ENCODE measurements at places on chromosomes 3 and 15.

GRCh38 chr3:132348531-132348930 lies 31.3 kb downstream of the ACP3 start:
- DNase-seq, result no peak

GRCh38 chr3:14957925-14958324 lies 10.5 kb downstream of the NR2C2 start:
- DNase-seq, result no peak

DNA sequence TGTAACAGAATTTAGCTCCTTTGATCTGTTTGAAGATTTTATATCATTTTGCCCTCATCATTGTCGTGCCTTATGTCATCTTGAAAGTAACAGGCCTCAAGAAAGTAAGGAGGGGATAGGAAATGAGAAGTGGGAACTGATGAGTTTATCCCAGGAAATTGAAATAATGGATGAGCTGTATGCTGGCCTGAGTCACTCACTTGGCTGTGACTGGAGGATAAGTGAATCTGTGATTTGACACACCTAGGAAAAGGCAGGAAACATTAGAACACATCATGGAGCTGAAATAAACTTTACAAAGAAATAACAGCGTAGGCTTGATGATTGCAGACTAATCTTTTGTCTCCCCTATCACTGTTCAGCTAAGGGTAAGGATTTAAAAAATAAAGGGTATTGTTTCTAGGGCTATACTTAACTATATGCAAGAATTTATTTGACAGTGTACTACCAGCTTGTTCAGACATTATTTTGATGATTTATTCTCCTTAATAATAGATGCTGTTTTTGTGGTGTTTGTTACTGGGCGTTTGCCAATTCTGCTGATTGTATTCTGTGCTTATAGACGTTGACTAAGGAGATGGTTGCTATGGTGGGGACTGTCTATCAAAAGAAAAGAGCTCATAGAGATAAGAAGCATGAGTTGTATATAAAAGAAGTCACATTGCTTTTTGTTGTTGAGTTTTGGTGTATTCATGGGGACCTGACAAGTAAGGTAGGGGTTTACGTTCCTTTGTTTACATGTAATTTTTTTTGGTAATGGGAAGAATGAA lies 105.6 kb upstream of the ROPN1 start:
- no peak for DNase-seq

GRCh38 chr3:149555927-149556326 lies 81.4 kb downstream of the TM4SF4 start:
- no peak for DNase-seq

GRCh38 chr15:59111251-59111650 lies 6.3 kb downstream of the CCNB2 start:
- DNase-seq, result no peak

- DNase-seq, result no peak
These were observed 32.9 kb upstream of the ACAD9 start for GRCh38 chr3:128846486-128846891.

- no peak for DNase-seq
These were observed 70.5 kb upstream of the TSEN2 start for GRCh38 chr3:12413721-12414255.

GRCh38 chr3:71616571-71617021 lies 33.1 kb upstream of the FOXP1 start:
- DNase-seq, result no peak

GRCh38 chr15:56792211-56792610 lies 58.9 kb upstream of the ZNF280D start:
- no peak for DNase-seq

- DNase-seq, result no peak
These were observed 62.8 kb downstream of the CTDSPL start for GRCh38 chr3:37924453-37924852.

DNA sequence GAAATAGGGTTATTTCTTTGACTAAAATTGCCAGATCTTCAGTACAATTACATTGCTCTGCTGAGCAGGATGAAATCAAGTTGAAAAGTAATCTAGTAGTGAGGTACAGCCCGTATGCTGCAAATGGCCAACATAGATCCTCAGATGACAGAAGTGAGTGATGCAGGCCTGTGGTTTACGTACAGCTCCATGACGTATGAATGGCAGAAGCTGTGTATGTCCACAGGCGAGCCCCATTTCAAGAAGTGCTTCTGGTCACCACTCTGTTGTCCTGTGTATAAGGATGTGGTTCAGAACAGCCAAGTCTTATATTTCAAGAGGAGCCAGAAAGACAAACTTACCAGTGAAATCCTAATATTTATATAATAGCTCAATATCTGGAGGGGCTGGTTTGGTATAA lies 9.2 kb downstream of the CD86 start:
- DNase-seq, result no peak

GRCh38 chr3:188170461-188171459 lies 16.8 kb downstream of the LPP start:
- no peak for DNase-seq

DNA sequence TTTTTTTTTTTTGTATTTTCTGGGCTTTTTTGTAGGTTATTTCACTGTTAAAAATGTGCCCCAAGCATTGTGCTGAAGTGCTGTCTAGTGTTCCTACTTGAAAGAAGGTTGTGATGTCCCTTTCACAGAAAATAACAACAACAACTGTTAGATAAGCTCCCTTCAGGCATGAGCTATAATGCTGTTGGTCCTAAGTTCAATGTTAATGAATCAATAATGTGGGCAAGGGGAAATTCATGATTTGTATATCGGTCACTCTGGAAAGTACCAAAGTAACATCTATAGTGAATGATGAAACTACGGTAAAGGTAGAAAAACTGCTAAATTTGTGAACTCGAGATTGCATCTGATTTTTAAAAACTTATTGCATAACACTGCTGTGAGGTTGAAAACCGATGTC lies 539.4 kb downstream of the CADM2 start:
- DNase-seq, result no peak

DNA sequence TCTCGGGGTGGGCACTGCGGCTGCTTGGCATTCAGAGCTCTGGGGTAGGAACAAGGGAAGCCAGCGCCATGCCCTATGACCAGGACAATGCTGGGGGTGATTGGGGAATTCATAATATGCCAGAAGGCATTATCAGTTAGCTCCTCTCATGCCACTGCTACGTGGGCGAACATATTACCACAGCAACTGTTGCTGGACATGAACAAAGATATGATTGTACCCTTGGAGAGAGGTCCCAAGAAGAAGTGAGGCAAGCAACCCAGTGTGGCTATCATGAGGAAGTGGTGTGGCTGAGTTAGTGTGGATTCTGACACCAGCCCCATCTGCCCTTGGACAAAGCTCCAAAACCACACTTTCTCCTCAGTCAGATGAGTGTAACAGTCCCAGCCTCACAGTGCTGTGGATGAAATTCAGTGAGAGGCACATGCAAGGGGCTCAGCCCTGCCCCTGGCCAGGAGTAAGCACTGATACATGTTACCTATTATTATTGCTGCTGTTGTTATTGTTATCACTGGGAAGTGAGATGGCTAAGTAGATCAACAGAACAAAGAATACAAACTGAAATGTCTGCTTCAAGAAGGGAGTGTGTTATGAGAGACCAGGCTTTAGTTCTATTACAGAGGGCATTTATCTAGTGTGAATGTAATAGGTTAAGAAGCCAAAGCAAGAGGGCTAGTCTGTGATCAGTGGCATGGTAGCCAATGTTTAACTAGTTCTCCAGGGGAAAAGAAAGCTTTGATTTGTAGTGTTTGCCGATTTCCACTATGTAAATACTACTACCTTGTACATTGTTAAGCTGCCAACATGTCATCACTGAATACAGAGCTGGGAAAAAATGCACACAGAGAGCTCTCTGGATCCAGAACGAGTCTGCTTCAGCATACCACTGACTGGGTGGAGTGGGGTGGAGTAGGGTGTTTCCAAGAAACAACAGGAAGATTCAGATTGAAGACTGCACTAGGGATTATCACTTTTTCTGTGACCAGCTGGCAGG lies 222.3 kb upstream of the EIF1B start:
- no peak for DNase-seq

- no peak for DNase-seq
These were observed 1.9 kb downstream of the TNIK start for GRCh38 chr3:171458071-171458863.

DNA sequence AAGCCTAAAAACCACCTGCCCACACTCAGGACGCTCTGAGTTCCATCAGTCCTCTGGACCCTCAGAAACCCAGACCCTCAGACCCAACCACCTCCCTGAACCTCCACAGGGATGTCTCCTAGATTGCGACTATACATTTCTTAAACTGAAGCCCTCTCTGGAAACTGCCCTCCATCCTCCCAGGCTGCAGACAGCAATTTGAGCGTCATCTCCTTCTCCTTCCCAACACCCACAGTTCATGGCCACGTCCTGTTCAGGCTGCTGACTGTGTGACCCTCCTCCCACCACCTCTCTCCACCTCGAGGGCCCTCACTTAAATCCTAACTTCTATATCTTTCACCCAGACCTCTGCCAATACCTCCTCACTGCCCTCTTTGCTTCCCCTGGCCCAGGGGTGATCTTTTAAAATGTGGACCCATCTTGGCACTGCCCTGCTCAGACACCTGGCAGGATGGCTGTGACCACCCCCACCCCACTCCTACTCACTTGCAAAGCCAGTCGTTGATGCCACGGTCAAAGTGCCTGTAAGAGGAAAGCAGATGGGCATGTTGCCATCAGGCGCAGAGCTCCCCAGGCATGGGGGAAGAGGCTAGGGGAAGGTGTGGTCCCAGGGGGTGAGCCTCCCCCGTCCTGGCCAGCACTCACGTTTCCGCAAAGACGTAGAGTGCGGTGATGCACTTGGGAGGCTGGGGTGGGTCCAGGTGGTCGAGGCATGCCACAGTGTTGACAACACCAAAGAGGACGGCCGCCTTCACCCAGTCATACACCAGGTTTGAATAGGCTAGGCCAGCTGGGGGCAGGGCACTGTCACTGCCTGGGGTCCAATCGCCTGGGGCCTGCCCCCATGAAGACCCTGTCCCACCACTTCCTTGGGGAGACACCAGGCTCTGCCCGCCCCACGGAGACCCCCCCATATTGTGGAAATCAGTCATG lies 6.0 kb downstream of the HHATL start:
- DNase-seq, result no peak

DNA sequence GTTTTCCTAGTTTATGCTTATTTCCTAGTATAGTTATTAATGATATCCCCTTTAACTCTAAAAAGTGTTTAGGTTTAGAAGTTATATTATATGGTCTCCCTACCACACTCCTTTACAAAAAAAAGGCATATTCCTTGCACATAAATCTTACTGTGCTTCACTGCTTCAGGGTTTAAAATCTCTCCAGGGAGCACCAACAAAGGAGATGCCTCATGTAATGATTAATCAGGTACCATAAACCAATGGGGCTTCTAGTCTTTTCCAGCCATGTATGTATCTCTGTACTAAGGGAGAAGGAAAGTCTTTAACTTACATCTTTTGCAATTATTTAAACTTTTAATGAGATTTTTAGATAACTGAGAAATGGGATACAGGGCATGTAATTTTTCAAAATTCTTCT lies 91.5 kb upstream of the RBMS3 start:
- DNase-seq, result no peak

- no peak for DNase-seq
These were observed 135.8 kb downstream of the LRRK1 start for GRCh38 chr15:101054991-101055390.

- DNase-seq, result peak; percentile 97
These were observed 79.7 kb upstream of the CHD2 start for GRCh38 chr15:92820236-92821021.

- no peak for DNase-seq
These were observed 29.4 kb upstream of the ARID3B start for GRCh38 chr15:74511583-74511982.

DNA sequence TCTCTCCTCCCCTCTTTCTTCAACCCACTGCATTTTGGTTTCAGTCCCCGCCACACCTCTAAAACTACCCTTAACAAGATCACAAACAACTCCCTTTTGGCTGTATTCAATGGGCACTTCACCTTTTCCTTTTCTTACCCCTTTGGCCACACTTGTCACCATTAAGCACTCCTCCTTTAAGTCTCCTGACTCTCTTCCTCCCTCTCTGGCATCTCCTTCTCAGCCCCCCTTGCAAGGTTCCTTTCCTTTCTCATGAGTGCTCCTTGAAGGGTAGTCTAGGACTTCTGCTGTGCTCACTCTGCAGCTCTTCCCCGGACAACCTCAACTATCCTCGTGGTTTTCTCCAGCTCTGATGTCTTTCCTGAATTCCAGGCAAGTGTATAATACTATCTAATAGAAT lies 103.7 kb downstream of the RPL22L1 start:
- DNase-seq, result no peak
